ENCODE measurements at places on chromosomes 1 and 21.

- DNase-seq: peak; percentile 73
Observed at GRCh38 chr1:33181921-33182341, at the start of gene TRIM62. TRIM62 (minus strand) TSS chr1:33182043; CDS start chr1:33181432, 611 bp downstream.

DNA sequence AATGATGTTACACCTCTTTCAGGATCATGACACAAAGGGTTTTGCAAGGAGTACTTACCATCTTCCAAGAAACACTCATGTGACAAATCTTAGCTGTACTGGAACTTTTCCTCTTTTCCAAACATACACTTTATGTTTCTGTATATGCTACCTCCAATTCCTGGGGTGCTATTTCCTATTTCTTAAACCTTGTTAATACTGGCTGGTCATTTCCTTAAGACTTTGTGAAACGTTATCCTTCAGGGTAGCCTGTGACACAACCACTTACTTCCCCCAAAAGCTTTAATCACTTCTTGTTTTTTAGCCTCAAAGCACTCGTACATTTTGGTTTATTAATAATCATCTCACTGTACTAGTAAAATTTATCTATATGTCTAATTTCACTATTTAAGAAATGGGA lies 39.4 kb downstream of the OR10Z1 start:
- no peak for DNase-seq

DNA sequence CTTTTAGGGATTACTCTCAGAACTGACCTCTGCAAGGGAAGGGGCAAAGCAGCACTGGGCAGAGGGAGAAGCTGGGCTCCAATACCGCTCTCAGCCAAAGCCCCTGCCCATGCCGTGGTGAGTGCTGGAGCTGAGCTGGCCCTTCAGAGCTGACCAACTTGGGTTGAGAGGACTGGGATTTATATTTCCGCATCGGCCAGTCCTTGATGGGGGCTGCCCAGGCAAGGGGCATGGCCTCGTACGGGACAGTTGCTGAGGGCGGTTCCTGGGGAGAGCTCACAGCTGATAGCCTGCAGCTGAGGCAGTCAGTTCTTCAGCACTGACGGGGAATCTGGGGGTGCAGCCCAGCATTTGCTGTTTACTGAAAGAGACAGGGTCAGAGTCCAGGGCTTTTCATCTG lies 8.0 kb downstream of the HUNK start:
- no peak for DNase-seq

DNA sequence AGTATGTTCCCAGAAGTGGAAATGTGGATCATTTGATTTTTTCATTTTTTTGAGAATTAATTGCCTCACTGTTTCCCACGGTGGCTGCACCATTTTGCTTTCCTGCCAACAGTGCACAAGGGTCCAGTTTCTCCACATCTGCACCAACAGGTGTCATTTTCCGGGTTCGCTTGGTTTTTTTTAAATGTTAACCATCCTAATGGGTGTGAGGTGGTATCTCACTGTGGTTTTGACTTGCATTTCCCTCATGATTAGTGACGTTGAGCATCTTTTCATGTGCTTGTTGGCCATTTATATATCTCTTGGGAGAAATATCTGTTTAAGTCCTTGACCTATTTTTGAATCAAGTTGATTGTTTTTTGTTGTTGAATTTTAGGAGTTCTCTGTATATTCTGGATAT lies 3.0 kb downstream of the COL6A2 start:
- no peak for DNase-seq

GRCh38 chr21:41970751-41971653 lies 17.2 kb upstream of the C2CD2 start:
- no peak for DNase-seq

- DNase-seq: no peak
Observed at GRCh38 chr1:8252266-8252951, 65.5 kb upstream of the SLC45A1 start.

- DNase-seq: no peak
Observed at GRCh38 chr1:48903291-48903690, 126.6 kb upstream of the BEND5 start.

GRCh38 chr1:27471477-27471876 lies 18.5 kb downstream of the WASF2 start:
- DNase-seq: no peak

- DNase-seq: peak; percentile 51
Observed at GRCh38 chr1:64000021-64000420, 203.4 kb upstream of the UBE2U start.

GRCh38 chr1:234950598-234950997 lies 178.0 kb downstream of the TOMM20 start:
- no peak for DNase-seq

- DNase-seq: peak; percentile 30
Observed at GRCh38 chr1:145918992-145919939, 749 bp upstream of the PEX11B start.

DNA sequence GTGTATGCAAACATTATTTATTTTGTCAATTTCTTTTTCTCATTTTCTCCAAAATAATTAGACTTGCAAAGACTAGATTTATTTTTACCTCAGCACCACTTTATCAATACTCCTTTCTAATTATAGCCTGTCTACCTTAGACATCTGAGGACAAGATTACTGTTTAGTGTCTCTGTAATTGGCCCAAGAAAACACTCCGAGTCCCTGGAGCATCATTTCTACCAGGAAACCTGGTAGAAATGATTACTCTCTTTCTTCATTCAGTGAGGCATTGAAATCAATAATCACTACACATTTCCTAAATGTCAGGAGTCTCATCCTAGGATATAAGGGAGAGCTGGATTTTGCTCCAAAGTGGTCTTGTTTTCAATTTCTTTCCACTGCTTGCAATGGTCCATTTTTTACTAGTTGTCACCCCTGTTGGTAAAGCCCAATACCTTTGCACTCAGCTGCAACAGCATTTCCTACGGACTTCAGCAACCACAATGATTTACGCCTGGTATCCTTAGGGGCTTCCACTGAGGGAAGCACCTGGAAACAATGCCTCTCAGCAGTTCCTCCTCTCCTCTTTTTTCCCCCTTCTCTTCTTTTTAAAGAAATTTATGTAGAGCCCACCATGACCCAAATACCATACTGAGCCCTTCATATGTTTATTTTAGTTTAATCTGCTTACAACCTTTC lies 64.6 kb downstream of the GRIK1 start:
- DNase-seq: no peak

GRCh38 chr1:237903961-237904360 lies 13.2 kb upstream of the ZP4 start:
- no peak for DNase-seq

Data from stromal cell of bone marrow (primary cell).